ENCODE measurements at places on chromosomes 7 and 10. TPM values are rescaled to one million over a fixed set of nuclear protein-coding genes. Genes with fewer than 3 reads are reported as not detected.

GRCh38 chr10:12547301-12547771 lies 198.0 kb downstream of the CAMK1D start:
- H3K27me3 ChIP-seq, result no peaks in the 10 kb centered on the region
- no peaks in the 10 kb centered on the region for H3K4me1 ChIP-seq
- H3K4me3 ChIP-seq, result no peak overlapping the region
- H3K27ac ChIP-seq, result no peak overlapping the region
- no peak for DNase-seq
- H3K36me3 ChIP-seq, result no peaks in the 10 kb centered on the region

The FAM25G gene
- not detected for total RNA-seq

The SHTN1 gene
- total RNA-seq, result 21.3 TPM

DNA sequence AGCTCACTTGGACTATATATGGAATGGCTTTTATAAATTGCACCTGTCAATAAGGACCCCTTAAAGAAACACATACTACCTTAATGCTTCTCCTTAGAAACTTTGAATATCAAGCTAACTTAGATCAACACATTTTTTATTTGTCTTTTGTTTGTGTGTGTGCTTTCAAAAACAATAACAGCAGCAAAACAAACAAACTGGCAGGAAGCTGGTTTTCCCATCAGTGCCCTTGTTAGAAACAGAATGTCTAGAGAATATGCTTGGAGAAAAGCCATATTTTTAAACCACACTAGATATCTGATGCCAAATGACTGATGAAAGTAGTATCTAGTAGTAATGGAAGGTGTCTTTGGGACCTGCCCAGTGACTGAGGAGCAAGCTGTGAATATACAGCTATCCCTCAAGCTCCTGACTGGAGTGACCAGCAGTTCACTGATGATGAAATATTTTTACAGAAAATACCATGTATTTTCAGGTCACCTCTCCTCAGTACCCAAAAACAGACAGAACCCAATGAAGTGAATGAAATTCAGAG lies 1.0 kb downstream of the PDE1C start:
- peaks cover 42% of the 10 kb centered on the region for H3K27me3 ChIP-seq
- H3K27ac ChIP-seq, result no peak overlapping the region
- H3K4me3 ChIP-seq, result no peak overlapping the region
- H3K36me3 ChIP-seq, result no peaks in the 10 kb centered on the region
- no peaks in the 10 kb centered on the region for H3K4me1 ChIP-seq

The GBX1 gene
- total RNA-seq, result not detected

DNA sequence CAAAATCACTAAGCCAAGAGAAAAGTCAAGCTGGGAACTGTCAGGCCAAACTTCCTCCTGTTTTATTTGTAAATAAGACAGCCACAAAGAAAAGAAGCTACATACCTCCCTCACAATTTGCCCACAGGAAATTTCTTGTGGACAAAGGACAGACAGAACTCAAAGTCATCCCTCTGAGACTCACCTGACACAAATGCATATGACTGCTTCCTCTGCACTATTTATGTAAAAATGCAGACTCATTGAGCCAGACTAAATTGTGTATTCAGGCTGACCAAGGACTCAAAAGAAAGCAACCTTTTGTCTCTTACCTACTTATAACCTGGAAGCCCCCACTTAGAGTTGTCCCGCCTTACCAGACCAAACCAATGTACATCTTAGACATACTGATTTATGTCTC lies 11.8 kb downstream of the TOMM7 start:
- H3K4me1 ChIP-seq, result peaks cover 34% of the 10 kb centered on the region
- no peak overlapping the region for H3K4me3 ChIP-seq
- peaks cover 20% of the 10 kb centered on the region for H3K36me3 ChIP-seq
- H3K27ac ChIP-seq, result peak overlapping the region; percentile 98

GRCh38 chr10:73732931-73733623 lies 11.1 kb upstream of the SEC24C start:
- no peaks in the 10 kb centered on the region for H3K4me1 ChIP-seq

Measured in H9 (cell line).